NCI-H774 (cell line): ENCODE measurements at places on chromosomes 3 and 15.

GRCh38 chr3:50673931-50674330, 796 bp upstream of the DOCK3 start:
- no peak for DNase-seq

GRCh38 chr3:8653800-8654408, 9.3 kb upstream of the SSUH2 start:
- no peak for DNase-seq

DNA sequence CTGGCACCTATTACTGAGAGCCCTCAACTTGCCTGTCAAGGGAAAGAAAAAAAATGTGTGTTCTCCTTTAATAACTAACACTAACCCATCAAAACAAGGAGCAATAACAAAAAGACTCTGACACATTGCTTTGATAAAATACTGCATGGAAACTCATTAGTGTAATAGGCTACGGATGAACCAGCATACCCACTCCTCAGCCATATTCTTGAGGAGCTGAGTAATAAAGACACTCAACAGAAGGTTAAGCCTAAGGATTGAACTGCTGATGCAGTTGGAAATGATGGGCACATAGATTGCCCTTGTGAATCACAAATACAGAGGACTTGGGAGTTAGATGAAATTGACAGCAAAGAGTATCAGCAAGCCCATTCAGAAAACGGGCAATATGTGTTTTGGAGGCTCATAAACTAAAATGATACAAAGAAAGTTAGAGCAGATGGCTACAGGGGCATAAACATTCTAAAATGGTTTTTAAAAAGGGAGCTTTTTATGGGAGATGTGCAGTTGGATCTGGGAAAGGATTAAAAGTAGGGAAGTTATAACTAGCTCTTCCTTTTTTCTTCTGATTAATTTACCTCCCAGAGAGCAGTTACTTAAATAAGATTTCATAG, 447.6 kb upstream of the IL12A start:
- DNase-seq: no peak

DNA sequence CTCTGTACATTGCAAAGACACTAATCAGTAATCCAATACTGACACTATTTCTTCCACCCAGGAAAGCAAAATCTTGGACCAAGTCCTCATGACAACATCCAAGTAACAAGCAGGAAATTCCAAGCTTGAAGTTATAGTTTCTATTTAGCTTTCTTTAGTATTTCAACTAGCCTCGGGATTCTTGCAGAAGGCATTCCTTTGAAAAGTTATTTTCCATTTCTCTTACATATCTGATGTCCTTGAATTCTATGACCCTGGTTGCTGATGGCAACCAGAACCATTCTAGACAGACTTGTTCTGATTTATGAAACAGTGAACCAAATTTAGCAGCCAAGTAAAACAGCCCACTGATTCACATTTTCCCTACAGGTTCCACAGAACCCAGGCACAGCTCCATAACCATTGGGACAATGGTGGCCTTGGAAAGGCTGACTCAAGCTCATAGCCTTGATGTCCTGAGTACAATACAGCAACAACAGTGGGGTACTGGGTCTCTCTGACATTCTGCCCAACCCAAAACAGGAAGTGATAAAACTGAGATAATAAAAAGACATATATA, 26.5 kb downstream of the P3H2 start:
- no peak for DNase-seq

- DNase-seq: no peak
Measured at GRCh38 chr3:122893754-122894668, 99.1 kb downstream of the SLC49A4 start.

DNA sequence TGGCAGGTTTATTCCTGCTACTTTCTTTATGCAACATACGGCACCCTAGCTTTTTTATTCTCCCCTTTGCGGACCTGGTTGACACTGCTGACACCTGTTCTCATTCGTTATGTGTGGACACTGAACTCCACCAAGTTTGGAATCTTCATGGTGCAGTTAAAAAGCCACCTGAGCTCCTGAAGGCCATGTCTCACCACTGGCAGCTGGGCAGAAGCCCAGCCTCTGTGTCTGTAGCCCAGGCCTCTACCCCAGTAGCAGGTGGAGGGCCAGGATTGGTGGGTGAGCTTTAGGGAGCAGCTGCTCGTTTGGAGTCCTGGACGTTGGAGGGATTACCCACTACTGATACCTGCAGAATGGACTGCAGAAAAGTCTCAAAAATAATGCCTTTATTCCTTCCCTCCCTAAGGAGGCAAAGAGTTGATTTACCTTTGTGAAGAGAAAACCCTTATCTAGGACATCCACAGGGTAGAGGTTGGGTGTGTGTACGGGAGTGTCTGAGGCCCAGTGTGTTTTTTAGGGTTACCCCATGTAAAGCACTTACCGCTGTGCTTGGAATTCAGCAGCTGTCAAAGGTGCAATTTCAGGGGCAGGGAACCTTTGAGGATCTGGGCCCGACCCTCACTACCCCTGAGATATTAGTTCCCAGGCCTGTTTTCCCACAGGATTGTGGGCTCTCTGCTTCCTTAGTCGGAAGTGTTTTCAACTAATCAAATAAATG, 637 bp upstream of the CCNDBP1 start:
- DNase-seq: no peak

DNA sequence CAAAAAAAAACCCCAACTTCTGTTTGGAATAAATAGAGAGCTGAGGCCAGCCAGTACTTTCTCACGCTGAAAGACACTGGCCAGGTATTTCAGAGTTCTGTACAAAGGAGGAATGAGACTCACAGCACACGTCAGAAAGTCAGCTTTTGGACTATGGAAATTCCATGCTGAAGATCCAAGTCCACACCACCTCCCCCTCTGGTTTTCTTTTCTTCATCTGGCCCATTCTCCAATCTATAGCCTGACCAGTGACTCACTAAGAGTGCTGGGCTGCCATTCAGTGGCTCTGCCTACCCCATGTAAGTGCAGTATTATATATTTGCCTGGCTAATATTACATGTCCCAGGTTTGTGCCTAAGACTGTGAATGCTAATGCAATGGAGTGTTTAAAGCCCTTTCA, 13.9 kb downstream of the BOC start:
- no peak for DNase-seq

DNA sequence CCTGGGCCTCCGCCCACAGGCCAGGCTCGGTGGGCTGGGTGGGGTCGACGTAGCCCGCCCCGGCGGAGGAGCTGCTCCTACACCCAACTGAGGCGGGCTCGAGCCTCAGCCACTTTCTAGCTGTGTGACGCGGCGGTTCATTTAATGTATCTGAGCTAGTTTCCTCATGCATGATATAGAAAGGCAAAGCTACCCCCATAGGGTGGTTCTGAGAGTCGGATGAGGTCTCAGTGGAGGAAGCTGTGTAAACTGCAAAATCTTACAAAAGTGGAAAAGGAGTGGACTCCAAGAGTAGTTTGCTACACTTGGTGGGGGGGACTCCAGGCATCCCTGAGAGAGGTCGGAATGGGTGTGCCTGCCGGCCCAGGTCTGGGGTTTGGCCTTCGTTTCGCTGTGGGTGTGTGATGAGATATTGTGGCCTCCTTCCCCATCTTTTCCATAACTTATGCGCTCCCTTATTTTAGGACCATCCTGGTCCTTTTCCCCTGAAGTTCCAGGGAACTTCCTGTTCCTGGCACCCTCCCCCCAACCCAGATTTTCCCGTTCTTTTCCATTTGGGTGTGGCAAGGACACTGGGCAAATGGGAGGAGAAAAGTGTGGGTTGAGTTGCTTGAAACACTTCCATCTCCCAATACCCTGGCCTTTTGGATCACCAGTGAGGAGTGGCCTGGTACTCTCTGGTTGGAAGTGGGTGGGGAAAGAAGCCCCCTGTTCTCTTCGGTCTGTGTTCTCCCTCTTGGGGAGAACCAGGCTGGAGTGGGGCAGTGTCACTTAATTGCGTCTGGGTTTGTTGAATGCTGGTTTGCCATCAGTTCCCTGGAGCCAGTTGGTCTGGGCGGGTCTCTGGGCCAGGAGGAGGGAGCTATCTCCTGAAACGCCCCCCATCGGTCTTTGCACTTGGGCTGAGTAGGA, 1.1 kb downstream of the PDIA5 start:
- DNase-seq: no peak

DNA sequence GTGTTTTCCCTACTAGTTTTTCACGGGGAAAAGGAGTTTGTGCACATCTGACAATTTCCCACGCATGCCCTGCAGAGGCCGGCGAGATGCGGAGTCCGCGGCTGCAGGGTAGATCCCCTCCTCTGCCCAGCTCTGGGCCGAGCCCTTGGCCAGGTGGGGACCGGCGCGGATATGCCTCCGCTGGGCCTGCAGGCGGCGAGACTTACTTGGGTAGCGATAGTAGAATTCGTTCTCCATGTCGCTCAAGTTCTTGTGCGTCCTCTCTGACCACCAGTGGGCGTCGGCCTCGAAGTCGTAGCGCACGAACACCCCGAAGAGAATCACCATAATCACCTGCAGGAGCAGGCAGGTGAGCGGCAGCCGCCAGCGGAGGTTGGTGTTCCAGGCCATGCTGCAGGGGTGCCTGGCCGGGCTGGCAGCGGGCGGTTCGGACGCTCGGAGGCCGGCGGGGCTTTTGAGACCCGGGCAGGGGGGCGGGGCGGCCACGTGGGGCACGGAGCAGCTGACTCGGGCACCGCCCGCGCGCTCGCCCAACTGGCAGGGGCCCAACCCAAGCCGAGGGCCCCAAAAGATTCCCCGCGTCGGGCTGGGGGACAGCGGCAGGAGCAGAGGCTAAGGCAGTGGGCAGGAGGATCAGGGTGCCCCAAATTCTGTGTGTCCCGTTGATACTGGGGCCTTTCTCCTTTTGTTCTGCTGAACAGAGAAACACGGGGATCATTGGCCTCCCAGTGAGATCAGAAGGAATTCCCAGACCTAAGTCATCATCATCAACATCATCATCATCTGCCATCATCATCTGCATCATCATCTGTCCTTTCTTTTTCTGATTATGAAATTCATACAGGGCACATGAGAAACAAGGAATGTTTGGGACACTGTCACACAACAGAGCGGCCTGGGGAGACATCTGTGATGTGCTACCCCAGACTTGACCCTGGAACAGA, at the start of gene RHCG:
TSS of gene RHCG (minus strand) at position 429 of the 944 bp plus-strand sequence. CDS start at position 390, 39 bp downstream.
- DNase-seq: peak; percentile 8

DNA sequence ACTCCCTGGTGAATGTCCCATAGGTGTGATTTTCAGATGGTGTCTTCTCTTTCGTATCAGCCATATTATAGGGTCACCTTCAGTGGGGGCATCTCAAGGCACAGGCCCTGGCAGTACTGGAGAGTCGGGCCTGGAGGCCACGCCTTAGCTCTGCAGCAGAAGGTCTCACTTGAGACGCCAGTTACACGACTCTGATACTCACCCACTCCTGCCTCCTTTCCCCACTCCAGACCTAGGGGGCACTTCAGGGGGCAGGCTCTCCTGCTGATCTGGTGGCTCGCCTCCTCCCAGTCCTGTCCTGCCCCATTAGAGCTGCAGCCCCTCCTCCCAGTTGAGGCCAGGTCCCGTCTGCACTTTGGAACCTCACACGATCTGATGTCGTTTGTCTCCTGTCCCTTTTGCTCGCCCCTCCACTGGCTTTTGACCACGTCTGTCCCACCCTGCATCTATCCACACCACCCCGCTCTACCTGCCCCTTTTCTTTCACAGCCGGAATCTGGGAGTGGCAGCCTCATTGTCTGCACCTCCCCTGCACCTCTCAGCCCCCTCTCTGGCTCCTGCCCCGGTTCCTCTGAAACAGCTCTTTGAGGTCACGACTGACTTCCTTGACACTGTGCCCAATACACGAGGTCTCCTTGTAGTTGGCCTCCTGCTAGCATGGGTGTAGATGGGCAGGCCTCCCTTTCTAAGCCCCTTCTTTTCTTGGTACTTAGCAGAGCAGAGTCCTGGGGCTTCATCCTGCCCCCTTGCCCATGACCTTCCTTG, 181.9 kb downstream of the NSMCE3 start:
- DNase-seq: no peak

DNA sequence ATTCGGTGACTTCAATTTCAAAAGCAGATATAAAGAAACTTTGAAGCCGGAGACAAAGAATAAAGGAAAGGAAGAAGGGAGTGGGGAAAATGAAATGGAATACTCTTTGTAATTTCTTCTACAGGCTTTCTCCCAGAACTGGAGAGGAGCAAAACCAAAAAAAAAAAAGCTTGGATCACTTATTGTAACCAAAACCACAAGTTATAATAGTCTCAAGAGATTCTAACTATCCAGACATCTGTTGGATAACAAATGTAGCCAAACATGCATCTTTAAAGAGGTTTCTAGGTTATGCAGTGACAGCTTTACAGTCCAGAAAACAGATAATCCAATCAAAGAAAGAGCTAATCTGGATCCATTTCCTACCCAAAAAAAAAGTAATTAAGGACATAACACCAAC, 36.2 kb downstream of the VGLL3 start:
- DNase-seq: no peak

DNA sequence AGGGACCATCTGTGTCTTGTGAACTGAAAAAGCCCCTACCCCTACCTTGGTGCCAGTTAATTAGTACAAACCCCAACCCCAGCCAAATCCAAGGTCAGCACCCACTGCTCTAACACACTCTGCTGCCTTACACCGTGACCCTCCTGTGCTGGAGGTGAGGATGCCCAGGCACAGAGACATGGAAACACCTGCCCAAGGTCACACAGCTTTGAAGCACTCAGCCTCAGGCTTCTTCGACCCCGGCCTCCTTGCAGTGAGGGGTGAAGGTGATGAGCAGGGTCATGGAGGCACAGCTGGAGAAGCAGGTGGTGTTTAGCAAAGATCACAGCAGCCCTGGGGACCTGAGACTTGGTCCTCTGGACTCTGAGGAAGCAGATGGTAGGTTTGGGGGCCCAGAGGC, 39.0 kb upstream of the SLC6A6 start:
- DNase-seq: no peak

- no peak for DNase-seq
Measured at GRCh38 chr15:82545478-82545877, 5.2 kb upstream of the RPS17 start.

DNA sequence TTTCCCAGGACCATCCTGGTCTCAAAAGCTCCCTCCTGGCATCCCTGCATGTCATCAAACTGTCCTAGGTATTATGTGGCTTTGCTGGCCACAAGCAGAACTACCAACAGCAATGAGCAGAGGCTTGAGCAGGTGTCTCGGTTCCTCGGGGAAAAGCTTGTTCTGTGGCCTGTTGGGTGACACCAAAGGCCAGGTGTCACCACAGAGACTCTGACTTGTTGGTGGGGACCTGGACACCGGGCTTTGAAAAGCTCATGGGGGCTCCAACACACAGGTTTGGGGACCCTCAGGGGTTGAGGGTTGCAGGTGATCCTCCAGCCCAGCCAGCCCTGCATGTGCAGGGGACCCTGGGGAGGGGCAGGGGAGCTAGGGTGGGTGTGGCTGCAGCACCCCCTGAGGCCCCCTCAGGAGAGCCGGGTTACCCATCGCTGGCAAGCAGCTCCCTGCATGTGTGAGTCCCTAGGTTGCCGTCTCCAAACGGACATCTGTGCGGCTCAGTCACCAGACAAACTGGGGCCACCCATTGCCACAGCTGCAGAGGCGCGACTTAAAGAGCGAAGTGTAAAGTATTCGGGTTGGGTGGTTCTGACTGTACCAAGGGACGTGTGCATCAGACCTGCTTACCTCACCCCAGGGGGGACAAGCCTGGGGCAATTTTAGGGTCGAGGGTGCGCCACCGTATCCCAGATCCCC, 140.1 kb downstream of the CHSY1 start:
- no peak for DNase-seq

DNA sequence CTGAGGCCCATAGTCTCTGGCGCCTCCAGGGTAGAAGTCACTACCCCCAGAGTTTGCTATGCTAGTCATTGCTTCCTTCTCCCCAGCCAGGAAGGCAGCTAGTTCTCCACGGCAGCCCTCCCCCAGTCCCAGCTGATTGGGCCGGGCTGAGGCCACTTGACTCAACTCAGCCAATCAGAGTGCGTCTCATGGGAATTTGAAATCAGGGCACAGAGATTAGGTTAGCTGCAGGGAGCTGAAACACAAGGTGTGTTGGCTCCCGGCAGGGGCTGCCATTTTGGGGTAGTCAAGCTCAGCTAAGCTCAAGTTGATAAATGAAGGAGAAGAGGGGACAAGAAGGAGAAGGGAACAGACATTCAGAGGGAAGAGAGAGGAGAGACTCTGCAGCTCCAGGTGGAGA, 32.8 kb downstream of the LINGO1 start:
- DNase-seq: peak; percentile 88
